ENCODE measurements at places on chromosomes 1 and 21. TPM values are rescaled to one million over a fixed set of nuclear protein-coding genes. Genes with fewer than 3 reads are reported as not detected.

The WDR4 gene
- 22.5 TPM for total RNA-seq

The BSND gene
- not detected for total RNA-seq

The LAD1 gene
- 35.3 TPM for total RNA-seq

DNA sequence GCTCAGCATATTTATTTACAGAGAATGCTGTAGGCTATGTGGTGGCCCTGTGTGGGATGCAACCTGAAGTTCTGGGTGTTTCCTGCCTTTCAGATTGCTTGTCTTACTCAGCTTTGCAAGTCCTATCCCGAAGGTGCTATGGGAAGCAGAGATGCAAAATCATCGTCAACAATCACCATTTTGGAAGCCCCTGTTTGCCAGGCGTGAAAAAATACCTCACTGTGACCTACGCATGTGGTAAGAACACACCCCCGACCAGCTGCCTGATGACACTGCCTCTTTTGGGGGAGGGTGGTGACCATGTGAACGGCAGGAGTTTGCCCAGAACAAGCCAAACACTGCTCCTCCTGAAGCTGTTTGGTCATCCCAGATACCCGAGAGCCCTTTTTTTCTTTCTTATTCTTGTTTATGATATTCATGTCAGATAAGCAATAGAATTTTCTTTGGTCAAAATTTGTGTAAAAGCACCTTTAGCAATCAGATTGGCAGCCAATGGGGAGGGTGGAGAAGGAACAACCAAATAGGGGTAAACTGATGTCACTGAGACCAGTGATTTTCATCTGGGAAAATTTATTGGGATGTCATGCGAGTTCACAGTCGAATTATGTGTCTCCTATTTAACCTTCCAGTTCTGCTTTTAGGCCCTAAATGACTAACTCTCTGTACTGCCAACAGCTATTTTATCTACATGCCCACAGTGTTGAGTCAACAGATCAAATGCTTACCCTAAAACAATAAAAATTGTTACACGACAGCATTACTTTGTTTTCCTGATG is 82.6 kb downstream of the EVA1C start:
- H3K4me1 ChIP-seq: peaks cover 6% of the 10 kb centered on the region
- H3K36me3 ChIP-seq: no peaks in the 10 kb centered on the region
- no peaks in the 10 kb centered on the region for H3K27me3 ChIP-seq
- peak overlapping the region; percentile 51 for H3K27ac ChIP-seq

- DNase-seq: no peak
- H3K4me3 ChIP-seq: peak overlapping the region; percentile 84
- peaks cover 11% of the 10 kb centered on the region for H3K36me3 ChIP-seq
- H3K4me1 ChIP-seq: peaks cover 37% of the 10 kb centered on the region
- H3K27ac ChIP-seq: peak overlapping the region; percentile 65
These were observed 14.6 kb downstream of the NR5A2 start for GRCh38 chr1:200042119-200042551.

GRCh38 chr21:43287795-43288755 is 119.3 kb downstream of the CRYAA start:
- peak overlapping the region; percentile 2 for H3K27ac ChIP-seq
- H3K27me3 ChIP-seq: no peaks in the 10 kb centered on the region
- no peak overlapping the region for H3K4me3 ChIP-seq
- DNase-seq: no peak

GRCh38 chr21:25809013-25809412 is 74.2 kb downstream of the GABPA start:
- no peaks in the 10 kb centered on the region for H3K4me1 ChIP-seq
- H3K27me3 ChIP-seq: no peaks in the 10 kb centered on the region
- H3K4me3 ChIP-seq: no peak overlapping the region
- no peak overlapping the region for H3K27ac ChIP-seq
- no peaks in the 10 kb centered on the region for H3K36me3 ChIP-seq

- H3K27ac ChIP-seq: no peak overlapping the region
- no peak for DNase-seq
- H3K27me3 ChIP-seq: no peaks in the 10 kb centered on the region
- no peaks in the 10 kb centered on the region for H3K36me3 ChIP-seq
- H3K4me3 ChIP-seq: no peak overlapping the region
- no peaks in the 10 kb centered on the region for H3K4me1 ChIP-seq
These were observed 271.1 kb downstream of the PTPRC start for GRCh38 chr1:198909973-198910372.

- H3K36me3 ChIP-seq: no peaks in the 10 kb centered on the region
- DNase-seq: no peak
- peaks cover 5% of the 10 kb centered on the region for H3K4me1 ChIP-seq
- no peak overlapping the region for H3K4me3 ChIP-seq
- peaks cover 89% of the 10 kb centered on the region for H3K27me3 ChIP-seq
These were observed 6.8 kb downstream of the TSPEAR start for GRCh38 chr21:44704636-44705001.

DNA sequence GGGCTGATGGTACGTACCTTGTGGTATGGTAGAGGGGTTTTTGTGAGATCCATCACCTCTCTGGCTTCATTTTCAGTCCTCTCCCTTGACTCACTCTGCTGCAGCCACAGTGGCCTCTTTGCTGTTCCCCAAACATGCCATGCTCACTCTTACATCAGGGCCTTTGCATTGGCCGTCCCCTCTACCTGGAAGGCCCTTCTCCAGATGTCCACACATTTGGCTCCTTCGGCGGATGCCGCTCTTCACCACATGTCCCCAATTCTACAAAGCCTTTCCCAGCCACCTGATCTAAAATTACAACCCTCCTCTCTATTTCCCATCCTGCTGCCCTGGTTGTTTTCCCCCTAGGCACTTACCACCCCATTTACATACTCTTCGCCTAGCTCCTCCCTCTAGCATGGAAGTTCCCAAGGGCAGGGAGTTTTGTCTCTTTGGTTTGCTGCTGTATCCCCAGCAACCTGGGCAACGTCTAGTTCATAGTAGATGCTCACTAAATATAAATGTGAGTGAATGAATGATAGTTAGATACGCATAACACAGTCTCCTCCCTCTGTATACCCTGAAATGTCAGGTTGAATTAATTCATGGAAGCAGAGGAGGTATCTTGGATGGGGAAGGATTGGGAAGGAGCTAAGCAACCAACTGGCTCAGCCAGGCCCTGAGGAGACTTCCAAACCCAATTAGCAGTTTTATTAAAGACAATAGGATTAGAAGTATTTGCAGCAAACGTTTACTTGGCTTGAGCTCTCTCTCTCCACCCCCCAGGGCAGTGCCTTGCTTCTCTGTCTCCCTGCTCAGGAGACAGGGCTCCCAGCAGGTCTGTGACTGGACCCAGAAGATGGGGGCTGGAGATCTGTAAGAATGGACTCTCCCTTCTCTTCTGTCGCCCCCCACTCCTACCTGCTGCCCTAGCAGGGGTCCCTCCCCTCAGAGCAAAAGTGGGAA is 264.2 kb downstream of the GRIK3 start:
- no peak overlapping the region for H3K27ac ChIP-seq
- no peaks in the 10 kb centered on the region for H3K36me3 ChIP-seq
- H3K4me3 ChIP-seq: no peak overlapping the region
- H3K27me3 ChIP-seq: peaks cover 66% of the 10 kb centered on the region
- H3K4me1 ChIP-seq: peaks cover 13% of the 10 kb centered on the region

GRCh38 chr1:246214708-246215509 is 292.2 kb downstream of the SMYD3 start:
- no peak overlapping the region for H3K4me3 ChIP-seq
- H3K36me3 ChIP-seq: peaks cover 2% of the 10 kb centered on the region
- H3K27ac ChIP-seq: no peak overlapping the region
- peaks cover 12% of the 10 kb centered on the region for H3K4me1 ChIP-seq
- DNase-seq: no peak
- H3K27me3 ChIP-seq: no peaks in the 10 kb centered on the region

DNA sequence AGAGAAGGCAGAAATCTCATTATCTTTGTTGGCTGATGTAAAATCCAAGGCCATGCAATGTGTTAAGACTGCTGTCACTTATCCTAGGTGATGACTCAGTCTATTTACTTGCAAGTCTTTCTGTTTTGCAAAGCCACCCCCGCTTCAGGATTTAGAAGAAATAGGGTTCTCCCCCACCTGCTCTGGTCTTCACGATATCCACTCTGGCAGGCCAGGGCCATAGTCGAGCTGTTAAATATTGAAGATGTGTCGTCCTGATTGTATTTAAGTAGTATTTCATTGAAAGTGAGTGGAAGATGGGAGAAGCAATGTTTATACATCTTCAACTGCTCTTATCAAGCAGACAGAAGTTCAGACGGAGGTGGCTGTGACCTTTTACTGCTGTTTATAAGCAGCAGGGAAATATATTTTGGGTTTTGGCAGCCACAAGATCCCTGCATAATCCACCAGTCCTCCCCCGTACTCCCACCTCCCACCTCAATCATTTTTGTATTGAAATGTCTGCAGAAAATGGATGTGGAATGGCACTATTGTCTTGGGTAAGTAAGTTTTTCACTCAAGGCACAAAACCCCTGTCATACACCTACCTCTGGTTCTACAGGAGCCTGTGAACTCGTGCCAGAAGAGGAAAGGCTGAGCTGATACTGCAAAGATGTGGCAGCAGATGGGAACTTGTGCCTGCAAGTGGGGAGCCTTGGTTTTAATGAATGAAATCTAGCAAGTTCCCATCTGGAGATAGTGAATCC is 117.4 kb downstream of the MRPS6 start:
- no peak for DNase-seq
- no peak overlapping the region for H3K4me3 ChIP-seq
- peaks cover 3% of the 10 kb centered on the region for H3K36me3 ChIP-seq
- no peaks in the 10 kb centered on the region for H3K27me3 ChIP-seq
- no peak overlapping the region for H3K27ac ChIP-seq

- H3K4me3 ChIP-seq: no peak overlapping the region
- H3K4me1 ChIP-seq: no peaks in the 10 kb centered on the region
- H3K27me3 ChIP-seq: no peaks in the 10 kb centered on the region
- DNase-seq: no peak
These were observed 49.2 kb downstream of the SLC37A1 start for GRCh38 chr21:42562816-42563215.

- H3K4me3 ChIP-seq: peak overlapping the region; percentile 91
- peaks cover 36% of the 10 kb centered on the region for H3K4me1 ChIP-seq
- H3K27me3 ChIP-seq: no peaks in the 10 kb centered on the region
- H3K27ac ChIP-seq: peak overlapping the region; percentile 89
- peaks cover 17% of the 10 kb centered on the region for H3K36me3 ChIP-seq
- no peak for DNase-seq
These were observed 3.0 kb downstream of the FBLIM1 start for GRCh38 chr1:15761366-15762128.
